Stimulated activated CD8-positive, alpha-beta memory T cell treated with anti-CD3 and anti-CD28 coated beads, Interleukin-2, amount 100 ng/mL, for 1 hour (primary cell): ENCODE measurements at places on chromosomes 12 and 14.

DNA sequence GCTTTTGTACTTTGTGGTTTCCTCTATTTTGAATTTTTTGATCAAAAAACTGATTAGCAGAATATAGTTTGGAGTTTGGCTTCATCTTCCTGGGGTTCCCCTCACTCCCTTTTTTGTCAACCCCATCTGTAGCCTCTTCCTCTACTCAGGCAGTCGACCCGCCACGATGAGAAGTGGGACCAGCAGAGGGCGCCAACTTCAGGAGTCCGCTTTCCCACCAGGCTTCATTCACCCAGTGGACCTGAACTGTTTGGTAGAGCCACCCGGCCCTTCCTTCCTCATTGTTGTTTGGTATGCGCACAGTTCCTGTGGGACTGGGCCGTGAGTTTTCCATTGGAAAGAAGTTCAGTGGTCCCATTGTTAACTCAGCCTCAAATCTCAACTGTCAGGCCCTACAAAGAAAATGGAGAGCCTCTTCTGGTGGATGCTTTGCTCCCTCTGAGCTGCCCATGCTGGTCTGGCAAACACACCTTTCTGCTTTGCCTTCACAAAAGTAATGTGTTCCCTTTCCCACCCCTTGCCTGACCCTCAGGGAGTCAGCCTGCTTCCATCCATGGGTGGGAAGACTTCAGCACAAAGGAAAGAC lies 21.7 kb downstream of the TMBIM6 start:
- DNase-seq, result peak; percentile 57

DNA sequence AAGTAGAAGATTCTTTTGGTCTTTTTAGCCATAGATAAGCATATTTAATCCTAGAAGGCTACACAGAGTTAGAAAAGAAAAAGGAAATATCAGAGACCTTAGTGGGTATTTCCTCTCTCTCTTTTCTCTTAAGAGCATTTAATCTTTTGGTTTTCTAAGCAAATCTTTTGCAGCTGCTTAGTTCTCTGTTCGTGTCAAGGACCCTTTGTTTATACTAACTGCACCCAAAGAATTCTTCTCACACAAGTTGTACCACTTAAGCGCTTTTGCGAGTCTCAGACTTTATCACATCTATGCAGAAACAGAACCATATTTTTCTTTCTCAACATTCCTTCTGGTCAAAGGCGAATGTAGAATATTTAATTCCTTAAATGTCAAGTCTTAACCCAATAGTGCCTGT lies 17.9 kb upstream of the NID2 start:
- no peak for DNase-seq

DNA sequence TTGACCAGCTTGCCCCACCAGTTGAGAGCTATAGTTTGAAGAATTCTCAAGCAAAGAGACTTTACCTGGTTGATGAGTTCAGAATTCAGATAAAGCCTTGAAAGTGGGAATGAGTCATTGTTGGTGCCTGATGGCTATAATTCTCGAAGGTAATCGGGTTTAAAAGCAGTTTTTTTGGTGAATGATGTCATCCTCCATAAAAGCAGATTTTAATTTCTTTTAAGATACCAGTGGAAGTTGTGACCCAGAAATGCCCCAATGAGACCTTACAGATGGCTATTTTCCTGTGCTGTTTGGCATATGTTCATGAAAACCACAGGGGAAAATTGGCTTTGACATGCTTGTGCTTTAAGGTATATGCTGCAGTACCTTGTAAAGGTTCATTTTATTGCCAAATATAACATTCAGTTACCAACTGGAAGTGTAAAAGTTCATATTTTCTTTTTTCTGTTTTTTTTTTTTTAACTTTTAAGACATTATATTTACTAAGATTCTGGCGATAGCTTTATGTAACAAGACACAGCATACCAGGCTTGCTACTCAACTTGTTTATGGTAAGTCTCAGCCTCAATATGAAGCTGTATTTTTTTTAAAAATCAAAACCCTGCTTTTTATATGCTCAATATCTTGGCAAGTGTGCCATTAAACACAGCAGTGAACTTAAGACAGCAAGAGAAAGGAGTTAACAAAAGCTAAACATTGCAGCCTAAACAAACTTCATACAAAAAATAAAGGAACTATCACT lies 119.3 kb downstream of the LMNTD1 start:
- DNase-seq, result no peak

DNA sequence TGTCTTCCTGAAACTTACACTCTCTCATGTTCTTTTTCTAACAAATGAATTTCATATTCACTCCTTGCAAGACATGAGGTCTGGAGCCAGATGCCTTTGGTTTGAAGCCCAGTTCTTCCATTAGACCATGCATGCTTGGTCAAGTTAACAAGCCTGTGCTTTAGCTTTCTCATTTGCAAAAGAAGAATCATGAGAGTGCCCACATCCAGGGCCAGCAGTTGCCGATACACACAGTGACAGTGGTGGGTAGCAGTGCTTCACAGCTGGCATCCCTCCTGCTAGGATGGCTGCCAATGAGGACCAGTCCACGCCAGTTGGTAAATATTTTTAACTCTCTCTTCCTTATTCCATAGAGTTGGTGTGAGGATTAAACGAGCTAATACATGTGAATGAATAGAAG lies 163.1 kb downstream of the PHLDA1 start:
- DNase-seq, result no peak

DNA sequence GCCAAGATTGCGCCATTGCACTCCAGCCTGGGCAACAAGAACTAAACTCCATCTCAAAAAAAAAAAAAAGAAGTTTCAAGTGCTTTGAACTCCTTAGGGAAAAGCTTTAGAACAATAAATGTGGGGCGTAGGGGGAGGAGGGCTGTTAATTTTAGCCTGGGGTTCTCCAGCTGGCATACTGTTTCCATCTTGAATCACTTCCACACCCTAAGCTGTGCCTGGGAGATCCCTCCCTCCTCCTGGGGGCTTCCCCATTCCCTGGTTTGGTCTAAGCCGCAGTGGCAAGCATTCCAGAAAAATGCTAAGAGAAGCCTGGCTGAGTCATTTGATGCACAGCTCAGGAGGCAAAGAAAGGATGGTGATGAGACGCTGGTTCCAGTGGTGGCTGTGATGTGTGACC lies 2.3 kb upstream of the ZNF384 start:
- no peak for DNase-seq

DNA sequence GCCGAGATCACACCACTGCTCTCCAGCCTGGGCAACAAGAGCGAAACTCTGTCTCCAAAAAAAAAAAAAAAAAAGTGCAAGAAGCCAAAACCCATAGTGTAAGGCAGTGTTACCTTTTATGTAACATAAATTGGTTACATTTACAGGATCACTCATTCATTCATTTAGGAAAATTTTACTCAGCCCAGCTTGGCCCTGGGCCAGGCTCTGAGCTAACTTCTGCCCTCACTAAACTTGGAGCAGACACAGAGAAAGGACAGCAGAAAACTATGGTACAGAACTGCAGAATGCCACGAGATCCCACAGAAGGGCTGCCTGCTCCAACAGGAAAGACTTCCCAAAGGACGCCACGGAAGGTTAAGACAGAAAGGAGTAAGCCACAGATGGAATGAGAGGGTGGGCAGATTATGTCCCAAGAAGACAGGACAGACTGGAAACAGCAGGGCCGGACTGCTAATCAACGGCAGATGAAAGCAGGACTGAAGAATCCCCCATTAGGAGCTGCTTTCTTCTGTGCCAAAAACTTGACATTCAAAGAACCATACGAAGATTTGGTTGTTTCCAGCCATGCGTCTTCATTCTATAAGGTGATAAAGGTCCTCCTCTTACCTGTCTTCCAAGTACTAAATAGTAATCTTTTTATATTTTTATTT lies 18.9 kb downstream of the PPP1R13B start:
- DNase-seq, result no peak

GRCh38 chr12:32897687-32898573 lies 1.4 kb upstream of the PKP2 start:
- DNase-seq, result no peak

- DNase-seq, result no peak
Measured at GRCh38 chr12:6312529-6313325, 2.2 kb downstream of the PLEKHG6 start.

- DNase-seq, result no peak
Measured at GRCh38 chr14:73381380-73382013, 76.8 kb downstream of the NUMB start.

DNA sequence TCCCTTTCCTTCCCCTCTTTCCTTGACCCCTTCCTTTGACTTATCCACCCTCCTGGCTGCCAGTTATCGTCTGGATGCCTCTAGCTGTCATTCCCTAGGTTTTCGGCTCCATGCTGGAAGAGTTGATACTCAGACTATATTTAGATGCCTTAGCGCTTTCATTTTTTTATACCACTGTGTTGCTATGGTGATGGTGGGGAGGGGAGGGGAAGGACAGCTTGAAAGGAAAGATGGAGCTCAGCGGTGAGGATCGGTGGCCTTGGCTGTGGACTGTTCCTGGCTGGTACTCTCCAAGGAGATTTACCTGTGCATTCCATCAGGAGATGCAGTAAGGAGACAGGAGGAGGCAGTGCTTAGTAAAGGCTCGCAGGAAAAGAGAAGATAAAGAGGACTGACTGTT lies 108.7 kb downstream of the SLC8A3 start:
- no peak for DNase-seq

DNA sequence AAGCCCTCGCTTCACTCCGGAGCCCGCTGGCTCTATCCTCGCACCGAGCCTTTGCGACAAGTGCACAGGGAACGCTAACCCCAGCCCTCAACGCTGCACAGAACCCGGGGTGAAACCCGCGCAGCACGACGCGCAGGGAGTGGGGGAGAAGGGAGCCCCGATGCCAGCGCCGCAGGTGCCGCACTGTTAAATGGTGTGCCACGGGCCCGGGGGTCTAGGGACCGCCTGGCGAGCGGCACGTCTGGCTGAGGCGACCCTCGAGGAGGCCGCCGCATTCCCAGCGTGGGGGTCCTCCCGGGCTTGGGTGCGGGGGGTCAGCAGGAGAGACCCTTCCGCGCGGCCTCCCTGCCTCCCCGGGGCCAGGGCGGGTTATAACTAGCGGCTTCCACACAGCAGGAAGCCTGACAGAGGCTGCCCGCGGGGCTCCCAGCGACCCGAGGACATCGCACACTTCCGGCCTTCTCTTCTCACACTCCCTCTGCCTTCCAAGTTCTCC lies 23.8 kb upstream of the LRTM2 start:
- no peak for DNase-seq

DNA sequence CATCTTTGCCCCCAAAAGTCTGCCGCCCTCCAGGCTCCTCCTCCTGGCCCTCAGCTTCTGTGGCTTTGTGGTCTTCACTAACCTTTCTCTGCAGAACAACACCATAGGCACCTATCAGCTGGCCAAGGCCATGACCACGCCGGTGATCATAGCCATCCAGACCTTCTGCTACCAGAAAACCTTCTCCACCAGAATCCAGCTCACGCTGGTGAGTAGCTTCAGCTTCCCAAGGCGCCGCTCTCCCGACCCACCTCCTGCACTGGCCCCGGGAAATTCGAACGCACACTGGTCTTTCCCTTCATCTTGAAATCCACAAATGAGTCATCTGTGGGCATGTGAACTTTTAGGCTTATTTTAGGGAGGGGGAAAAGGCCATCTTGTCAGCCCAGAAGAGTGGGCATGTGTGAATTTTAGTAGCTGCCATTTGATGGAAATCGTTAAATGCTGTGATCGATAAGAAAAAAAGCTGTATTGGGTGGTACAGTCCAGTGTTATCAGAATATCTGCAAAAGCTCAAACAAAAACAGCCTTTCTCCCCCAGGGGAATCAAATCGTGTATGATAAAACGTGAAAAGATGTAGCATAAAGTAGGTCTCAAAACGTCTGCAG lies 700 bp downstream of the SLC35E3 start:
- DNase-seq, result no peak

- peak; percentile 69 for DNase-seq
Measured at GRCh38 chr12:51368640-51369517, 22.3 kb downstream of the GALNT6 start.

- no peak for DNase-seq
Measured at GRCh38 chr14:51053157-51053556, 41.7 kb downstream of the TRIM9 start.

DNA sequence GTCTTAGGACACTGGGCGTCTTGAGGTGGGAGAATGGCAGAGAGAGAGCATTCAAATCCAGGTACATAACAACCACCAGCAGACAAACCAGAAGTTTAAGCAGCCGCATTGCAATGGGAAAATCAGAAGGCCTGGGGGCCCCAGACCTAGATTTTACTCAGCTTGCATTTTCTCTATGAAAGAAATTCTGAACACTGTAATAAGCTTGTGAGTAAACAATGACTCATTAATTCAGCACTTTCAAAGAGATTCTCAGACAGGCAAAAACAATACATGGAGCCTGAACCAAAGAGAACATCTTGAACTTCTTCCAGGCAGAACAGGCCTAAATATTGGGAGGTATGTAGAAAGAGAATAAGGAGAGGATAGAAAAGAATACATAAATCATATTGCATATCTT lies 69.8 kb upstream of the IFNG-AS1 start:
- no peak for DNase-seq

- DNase-seq, result no peak
Measured at GRCh38 chr14:96090441-96091148, 51.4 kb downstream of the C14orf132 start.

DNA sequence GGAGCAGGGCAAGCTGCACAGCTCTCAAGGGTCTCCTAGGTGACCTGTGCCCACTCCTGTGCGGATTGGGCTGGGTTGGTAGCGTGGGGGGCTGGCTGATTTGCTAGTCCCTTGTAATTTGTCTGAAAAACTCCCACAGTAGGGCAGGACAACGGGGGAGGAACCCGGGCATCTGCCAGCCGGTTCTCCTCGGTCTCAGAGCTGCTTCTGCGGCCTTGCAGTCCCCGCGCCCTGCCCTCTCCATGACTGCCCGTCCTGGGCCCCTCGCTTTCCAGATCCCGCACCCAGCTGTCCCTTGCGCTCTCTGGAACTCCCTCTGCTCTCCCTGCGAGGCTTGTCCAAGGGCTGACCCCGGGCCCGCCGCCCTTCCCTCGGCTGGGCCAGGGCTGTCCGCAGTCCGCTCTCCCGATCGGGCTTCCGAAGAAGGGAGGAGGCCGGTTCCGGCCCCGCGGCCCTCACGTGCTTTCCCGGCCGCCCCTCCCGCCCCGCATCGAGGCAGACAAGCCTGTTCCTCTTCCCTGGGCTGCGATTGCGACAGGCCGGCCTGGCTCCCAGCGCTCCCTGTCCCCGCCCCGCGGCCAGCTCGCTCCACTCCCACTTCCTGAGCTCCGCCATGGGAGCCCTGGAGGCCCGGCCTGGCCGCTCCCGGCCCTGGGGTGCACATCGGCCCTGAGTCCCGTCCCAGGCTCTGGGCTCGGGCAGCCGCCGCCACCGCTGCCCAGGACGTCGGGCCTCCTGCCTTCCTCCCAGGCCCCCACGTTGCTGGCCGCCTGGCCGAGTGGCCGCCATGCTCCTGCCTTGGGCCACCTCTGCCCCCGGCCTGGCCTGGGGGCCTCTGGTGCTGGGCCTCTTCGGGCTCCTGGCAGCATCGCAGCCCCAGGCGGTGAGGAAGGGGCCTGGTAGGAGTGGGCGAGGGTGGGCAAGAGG lies at the start of gene LTBR:
LTBR (plus strand) TSS at position 591 of the 927 bp plus-strand sequence; CDS start at position 788, 197 bp downstream.
- DNase-seq, result no peak
